ENCODE measurements at places on chromosomes 1 and 21.

DNA sequence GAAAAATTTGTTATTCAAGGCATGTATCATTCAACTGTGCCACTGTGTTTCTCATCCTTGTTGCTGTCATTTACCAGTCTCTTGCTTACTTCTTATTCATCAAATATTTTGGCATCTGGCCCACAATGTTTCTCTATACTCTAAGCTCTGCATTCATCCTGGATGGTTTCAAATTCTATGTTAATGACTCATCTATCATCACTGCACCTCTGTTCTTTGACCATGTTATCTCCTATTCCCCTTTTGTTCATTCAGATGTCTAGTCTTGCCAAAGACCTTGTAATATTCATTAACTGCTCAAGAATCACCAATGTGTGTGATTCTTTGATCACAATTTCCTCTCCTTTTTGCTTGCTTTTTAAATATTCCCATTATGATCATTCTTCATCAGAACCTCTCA, 54.6 kb upstream of the PRKACB start:
- no peak for DNase-seq

DNA sequence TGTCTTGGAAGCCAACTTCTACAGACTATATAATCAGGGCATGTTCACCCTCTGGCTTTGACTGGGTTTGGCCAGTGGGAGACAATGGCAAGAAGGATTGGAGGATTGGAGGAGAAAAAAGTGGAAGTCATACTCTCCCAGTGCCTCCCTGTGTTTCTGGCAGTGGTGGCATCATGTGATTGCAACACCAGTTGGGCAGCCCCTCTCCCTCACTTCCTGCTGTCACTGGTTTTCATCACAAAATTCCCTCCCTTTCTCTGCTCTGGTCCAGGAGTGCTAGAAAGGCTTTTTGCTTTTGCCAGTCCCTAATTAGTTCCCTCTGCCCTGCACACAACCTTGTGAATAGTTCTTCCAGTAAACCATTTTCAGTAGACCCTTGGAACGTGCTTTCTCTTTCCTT, 3.7 kb upstream of the QSOX1 start:
- DNase-seq: no peak

DNA sequence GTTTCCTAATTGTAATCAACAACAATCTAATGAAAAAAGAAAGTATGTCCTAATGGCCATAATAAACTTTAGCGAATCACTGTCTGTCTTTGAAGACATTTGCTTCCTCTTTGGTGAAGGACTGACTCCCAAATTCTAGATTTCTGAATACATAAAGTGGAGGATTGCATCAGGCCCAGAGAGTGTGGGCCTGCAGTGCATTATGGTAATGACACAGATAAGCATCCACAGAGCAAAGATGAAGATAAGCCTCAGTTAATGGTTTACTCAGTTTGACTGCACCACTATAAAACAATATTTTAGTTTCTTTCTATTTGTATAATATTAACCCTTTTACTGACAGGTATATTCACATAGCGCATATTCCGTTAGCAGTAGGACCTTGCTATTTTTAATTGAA, 365.5 kb downstream of the KCTD3 start:
- no peak for DNase-seq

DNA sequence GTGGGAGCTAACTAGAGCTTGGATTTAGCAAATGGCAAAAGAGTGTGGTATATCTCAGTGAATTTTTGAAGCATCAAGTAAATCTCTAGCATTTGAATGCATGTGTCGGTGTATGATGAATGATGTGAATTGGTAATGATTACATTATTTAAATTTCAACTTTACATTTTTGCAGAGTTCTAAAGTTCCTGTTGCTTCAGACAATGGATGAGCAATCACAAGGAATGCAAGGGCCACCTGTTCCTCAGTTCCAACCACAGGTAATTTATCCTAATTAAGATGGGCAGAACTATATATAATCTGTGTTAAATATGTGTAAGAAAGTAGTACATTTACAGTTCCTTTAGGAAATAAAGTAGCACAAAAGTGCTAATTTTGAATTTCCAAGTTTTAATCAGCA, 75.6 kb downstream of the NEK7 start:
- no peak for DNase-seq

DNA sequence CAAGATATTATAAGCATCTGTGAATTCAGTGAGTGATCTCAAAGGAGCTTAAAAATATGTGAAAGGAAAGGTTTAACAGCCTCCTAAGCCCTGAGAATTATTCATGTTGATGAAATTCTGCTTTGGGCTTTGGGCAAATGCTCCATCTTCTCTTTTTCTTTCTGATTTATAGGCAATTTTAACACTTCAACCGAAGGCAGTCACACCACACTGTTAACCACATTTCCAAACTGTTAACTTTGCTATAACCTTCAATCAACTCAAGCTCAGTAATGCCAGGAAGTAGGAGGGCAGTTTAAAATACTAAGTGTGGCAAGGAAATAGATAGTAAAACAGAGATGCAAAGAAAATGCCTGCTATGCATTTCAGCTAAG, 54.4 kb upstream of the NEK7 start:
- DNase-seq: no peak

DNA sequence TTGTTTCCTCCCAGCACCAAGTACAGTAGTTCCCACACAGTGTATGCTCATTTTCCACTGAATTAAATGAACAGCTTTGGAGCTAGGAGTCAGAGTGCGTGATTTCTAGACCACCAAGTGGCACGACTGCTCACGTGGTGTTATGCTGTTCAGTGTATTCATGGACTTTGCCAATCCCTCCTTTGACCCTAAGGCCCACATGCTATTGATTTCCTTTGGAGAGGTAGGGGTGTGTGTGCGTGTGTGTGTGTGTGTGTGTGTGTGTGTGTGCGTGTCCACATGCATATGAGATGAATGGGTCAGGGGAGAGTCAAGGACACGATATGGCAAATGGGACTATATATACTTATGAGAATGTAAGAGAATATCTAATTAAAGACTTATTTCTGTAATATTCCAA, 177.2 kb downstream of the LMX1A start:
- no peak for DNase-seq

DNA sequence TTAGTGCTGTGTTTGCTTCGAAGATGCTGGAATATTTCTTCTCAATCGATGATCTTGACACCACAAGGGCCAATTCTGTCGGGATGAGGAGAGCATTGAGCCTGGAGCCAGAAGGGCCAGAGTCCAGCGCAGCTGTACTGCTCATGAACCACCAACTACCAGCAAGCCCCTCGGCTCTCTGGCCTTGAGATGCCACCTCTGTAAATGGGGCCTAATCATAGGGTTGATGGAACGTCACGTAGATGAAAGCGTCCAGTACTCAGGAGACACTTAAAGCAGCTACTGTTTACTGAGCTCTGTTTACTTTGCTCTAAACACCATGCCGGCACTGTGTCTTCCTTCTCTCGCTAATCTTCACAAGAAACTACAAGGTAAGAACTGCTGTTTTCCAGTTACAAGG, 26.3 kb downstream of the CCDC185 start:
- DNase-seq: no peak

DNA sequence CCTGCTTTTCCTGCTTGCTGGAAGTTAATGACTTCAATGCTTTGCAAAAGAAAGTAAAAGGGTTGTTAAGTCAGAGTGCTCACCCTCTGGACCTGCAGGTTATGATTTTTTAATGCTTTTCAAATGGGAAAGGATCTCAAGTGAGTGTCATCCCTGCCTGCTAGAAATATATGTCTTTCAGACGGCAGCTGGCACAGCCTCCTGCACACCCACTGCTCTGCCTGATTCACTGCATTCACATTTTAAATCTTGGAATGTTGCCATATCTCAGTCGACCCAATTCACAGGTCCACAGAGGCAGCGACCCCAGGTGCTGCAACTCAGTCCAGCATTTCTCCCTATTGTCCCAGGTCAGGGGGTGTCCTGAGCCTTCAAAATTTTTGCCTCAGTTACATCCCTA, 10.7 kb downstream of the DUSP23 start:
- DNase-seq: no peak

GRCh38 chr1:35706846-35707600, 11.7 kb downstream of the C1orf216 start:
- no peak for DNase-seq

DNA sequence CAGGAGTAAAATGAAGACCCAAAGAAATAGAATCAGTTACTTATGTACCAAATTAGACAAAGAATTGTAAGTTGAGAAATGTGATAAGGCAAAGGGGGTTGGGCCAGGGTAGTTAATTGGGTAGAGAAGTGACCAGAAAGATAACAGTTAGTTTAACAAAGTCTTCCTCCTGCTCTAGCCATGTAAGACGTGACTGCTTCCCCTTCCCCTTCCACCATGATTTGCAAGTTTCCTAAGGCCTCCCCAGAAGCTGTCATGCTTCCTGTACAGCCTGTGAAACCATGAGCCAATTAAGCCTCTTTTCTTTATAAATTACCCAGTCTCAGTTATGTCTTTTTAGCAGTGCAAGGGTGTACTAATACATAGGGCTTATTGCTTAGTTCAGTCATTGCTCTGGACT, 142.0 kb upstream of the PDE4B start:
- no peak for DNase-seq

GRCh38 chr21:39788383-39788782, 43.4 kb downstream of the IGSF5 start:
- peak; percentile 71 for DNase-seq

GRCh38 chr1:151807766-151808165, 2.5 kb upstream of the LINGO4 start:
- no peak for DNase-seq

DNA sequence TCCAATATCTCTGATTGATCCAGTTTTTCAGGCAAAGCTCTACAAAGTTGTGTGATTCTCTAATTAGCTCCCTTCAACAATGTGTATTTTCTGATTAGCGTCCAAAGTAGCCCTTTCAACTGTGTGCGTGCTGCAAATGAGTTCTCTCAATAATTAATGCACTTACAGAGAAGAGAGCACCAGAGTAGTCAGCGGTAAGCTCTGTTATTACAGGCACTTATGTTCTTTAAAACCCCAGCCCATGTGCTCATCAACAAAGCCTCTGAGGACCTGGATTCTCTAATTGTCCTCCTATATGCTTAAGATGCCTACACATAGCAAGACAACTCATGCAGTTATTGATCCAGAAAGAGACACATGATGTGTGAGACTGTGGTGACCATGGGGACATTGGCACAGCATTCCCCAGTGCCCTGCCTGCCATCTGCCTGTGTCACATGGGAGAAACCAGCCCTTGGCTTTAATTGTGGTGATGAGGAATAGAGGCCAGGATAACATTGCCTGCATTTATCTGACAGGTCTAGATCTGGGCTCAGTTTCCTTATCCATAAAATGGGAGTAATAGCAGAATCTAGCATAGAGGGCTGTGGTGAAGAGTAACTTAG, 151.7 kb downstream of the PCP4 start:
- no peak for DNase-seq

DNA sequence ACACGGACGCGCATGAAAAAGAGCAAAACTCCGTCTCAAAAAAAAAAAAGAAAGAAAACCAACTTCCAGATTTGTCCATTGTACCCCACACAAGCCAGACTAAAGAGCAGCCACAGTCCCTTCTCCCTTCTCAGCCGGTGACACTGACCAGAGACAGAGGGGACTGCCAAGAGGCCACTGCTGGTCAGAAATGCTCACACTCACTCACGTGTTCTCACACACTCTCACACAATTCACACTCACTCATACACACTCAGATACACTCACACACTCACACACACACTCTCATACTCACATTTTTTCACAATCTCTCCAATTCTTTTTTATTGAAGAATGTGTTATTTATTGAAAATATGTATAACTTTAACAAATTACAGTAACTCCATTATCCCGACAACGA, 90.8 kb upstream of the RAB4A start:
- no peak for DNase-seq

DNA sequence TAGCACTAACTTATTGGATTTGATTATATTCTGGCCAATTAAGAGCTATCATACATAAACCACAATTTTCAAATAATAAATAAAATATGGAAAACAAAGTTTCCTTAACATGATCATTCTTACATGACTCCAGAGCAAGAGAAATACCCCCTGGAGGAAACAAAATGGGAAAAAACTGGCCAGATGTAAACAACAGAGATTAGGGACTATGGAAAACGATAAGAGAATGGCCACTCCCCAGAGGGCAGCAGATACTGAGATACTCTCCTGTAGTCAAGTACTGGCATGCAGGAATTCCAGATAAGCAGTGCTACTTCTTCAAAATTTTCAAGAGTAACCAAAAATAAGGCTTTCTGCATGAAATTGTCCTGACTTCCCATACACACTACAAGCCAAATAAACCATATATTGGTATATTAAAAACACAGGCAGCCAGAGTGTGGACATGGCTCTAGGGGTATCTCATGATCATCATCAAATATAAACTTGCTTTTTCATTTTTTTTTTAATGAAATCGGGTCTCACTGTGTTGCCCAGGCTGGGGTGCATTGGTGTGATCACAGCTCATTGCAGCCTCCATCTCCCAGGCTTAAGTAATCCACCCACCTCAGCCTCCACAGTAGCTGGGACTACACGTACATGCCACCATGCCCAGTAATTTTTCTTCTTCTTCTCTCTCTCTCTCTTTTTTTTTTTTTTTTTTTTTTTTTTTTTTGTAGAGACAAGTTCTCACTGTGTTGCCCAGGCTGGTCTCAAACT, 118.5 kb downstream of the EIF4G3 start:
- DNase-seq: no peak

- DNase-seq: no peak
These were observed 22.5 kb upstream of the MORC3 start for GRCh38 chr21:36297406-36297937.

DNA sequence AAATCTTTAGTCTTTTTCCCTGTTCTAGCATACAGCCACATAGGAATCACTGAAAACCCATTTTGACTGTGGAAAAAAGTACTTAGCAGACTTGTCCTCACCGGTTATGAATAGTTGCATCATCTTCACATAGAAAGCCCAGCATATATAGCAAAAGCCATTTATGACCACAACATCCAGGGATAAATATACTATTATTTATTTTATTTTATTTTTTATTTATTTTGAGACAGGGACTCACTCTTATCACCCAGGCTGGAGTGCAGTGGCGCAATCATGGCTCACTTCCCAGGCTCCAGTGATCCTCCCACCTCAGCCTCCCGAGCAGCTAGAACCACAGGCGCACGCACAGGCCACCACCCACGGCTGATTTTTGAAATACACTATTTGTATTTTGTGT, 175.3 kb downstream of the GALNT2 start:
- no peak for DNase-seq

DNA sequence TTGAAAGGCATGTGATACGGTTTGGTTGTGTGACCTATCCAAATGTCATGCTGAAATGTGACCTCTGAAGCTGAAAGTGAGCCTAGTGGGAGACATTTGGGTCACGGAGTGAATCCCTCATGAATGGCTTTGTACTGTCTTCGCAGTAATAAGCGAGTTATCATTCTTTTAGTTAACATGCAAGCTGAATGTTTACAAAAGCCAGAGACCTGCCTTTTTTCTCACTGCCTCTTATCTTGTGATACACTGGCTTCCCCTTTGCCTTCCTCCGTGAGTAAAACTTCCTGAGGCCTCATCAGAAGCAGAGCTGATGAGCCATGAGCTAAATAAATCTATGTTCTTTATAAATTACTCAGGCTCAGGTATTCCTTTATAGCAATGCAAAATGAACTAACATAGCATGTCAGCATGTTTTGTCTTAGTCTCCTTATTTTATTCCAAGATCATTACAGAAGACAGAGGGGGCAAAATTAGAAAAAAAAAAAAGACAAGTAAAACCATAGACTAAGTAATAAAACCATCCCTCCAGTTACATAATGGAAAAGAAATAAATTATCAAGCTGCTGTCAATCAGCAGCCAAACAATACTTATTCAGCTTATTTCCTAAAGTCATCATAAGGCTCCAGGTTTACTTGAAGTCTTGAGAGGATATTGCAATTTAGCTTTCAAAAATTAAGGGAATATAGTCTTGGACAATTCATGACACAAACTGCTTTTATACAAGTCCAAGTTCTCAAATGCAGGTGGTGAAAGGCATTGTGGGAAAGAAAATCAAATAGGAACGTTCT, 12.1 kb downstream of the RGS18 start:
- DNase-seq: no peak
